ENCODE measurements at places on chromosomes 7 and 10.

DNA sequence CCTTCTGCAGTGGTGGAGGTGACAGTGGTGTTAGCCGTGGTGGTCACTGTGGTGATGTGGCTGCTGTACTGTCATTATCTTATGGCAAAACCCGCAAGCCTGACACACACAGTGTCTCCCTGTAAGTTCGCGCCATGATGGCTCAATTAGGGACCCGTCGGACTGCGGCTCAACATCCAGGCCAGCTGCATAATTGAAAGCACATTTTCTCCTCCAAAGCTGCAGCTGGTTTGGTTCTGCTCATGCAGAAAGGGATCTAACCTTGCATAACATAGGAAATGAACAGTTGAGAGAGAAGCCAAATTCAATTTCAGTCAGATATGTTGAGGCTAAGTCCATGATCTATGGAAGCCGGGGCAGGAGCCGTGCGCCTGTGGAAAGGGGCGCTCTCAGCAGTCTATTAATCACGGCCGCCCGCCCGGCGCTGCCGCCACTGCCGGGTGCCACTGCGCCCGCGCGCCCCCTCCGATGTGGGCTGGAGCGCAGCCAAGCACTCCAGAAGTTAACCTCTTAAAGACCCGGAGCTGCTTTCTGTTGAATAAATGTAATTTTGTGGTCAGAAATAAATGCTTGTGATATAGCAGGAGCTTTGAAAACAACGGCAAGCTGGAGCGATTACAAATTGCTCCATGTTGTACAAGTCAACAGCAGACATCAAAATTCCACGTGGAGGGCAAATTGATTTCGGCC lies 227.7 kb downstream of the CUX1 start:
- DNase-seq, result no peak

DNA sequence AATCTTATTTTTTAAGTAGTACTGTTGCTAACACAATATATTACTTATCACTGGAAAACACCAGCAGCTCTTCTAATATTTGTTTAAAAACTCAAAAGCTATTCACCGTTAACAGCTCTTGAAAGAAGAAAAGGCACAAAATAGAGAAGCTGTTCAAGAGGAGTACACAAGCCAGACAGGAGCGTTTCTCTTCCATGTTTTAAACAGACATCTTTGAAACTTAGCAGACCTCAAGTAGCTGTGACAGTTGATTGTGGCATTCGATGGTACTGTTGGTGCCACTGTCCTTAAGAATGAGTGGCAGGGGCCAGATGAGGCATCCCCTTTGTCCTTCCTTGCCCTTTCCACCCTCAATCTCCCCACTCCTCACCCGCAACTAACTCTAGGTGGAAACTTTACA lies 81.6 kb upstream of the PRR15 start:
- no peak for DNase-seq

DNA sequence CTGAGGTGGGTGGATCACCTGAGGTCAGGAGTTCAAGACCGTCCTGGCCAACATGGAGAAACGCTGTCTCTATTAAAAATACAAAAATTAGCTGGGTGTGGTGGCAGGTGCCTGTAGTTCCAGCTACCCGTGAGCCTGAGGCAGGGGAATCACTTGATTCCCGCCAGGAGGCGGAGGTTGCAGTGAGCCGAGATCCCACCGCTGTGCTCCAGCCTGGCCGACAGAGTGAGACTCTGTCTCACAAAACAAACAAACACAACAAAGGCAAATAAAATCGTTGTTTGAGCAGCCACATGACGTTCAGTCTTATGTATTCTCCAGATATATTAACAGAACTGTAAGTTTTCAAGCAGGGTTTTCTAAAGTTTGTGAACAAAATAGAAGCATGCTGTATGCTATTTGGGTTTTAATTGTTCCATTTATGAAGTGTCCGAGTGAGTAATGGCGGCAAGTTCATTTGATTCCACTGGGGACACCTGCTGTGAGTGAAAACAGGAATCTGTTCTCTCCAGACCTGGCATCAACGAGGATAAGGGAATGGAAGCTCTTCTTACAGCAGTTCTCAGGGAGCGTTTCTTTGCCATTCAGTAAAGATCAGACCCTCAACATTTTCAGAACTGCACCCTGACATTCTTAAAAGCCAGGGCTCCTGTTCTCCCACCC lies 122.5 kb upstream of the PITRM1 start:
- no peak for DNase-seq

GRCh38 chr7:66263936-66264335 lies 58.8 kb downstream of the TPST1 start:
- DNase-seq, result no peak

GRCh38 chr7:88015309-88015708 lies 81.3 kb downstream of the ADAM22 start:
- no peak for DNase-seq

- DNase-seq, result no peak
Measured at GRCh38 chr7:17633067-17633466, 307.2 kb downstream of the SNX13 start.

DNA sequence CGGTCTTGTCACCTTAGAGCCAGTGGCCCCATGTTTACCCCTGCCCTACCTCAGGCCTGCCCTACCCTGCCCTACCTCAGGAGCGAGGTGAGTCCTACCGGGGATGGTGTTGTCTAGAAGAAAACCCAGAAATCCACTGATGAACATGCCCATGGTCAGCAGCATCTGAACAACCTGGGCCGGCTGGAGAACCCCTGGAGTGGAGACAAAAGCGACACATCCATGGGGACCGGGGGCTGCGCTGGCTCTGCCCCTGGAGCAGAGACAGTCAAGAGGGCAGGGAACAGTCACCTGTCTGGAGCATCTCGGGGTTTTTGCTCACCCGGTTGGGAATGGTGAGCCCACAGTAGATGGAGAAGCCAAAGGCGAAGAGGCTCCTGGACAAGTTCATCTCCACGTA lies 36.3 kb downstream of the STRA8 start:
- no peak for DNase-seq

- DNase-seq, result no peak
Measured at GRCh38 chr7:91767820-91768219, 112.7 kb downstream of the MTERF1 start.

GRCh38 chr7:127980901-127981300 lies 50.3 kb downstream of the LRRC4 start:
- DNase-seq, result no peak

GRCh38 chr7:156019776-156020565 lies 207.7 kb upstream of the SHH start:
- DNase-seq, result no peak

DNA sequence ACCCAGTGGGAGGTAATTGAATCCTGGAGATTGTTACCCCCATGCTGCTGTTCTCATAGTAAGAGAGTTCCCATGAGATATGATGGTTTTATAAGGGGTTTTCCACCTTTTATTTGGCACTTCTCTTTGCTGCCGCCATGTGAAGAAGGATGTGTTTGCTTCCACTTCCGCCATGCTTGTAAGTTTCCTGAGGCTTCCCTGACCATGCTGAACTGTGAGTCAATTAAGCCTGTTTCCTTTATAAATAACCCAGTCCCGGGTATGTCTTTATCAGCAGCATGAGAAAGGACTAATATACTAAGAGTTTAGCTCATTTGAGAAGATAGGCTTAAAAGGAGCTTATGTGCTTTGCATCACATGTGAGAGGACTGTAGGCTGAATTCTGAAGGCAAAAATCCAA lies 29.3 kb downstream of the TMEM248 start:
- no peak for DNase-seq

DNA sequence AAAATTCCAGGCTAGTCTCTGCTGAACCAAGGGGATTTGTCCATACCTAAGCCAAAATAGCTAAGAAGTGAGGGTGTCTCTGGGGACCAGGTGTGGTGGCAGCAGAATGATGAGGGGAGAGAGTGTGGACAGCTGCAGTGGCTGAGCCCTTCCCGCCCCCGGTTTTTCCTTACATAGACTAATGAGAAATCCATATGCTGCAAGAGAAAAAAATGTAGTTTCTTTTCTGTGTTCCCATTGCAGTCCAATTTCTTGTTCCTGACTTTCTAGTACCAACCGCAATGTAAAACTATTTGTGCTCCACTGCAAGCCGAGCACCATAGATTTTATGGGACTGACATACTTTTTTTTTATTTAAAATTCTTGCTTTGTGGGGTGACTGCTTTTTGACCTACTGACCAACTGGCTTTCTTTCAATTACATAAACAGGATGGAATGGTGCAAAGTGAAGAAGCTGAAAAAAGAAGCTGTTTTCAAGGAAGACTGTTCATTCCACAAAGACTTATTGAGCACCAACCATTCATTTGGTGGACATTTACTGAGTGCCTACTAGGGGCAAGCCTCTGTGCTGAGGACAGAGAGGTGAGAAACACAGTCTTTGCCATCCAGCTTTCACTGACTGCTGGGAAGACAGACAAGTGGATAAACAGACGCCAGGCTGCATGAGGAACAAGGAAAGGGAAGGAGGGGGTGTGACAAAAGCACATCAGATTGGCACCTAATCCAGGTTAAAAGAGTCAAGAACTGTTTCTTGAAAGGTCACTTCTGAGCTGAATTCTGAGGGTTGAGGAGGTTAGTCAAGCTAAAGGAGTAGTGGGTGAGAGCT lies 9.8 kb downstream of the CEP41 start:
- no peak for DNase-seq

All from cortex of kidney (tissue), 1 donor.